ENCODE measurements at places on chromosomes 7 and 10.

GRCh38 chr10:4024027-4024426 lies 239.0 kb upstream of the KLF6 start:
- no peak for DNase-seq

DNA sequence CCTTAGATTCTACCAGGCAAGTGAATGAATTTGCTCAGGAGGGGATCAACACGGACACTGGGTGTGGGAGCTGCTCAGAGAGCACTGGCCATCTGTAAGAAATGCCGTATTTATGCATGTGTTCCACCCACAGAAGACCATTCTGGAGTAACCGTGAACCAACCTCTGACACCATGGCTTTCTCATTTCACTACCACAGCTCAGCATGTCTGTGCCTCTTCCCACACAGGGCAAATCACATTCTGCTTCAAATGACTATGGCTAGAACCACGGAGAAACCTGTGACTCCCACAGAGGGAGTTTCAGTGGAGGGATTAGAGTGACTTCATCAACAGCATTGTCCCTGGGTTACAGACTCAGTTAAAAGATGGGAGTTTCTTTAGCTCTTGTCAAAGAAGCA lies 893.4 kb downstream of the XPNPEP1 start:
- no peak for DNase-seq

- no peak for DNase-seq
Measured at GRCh38 chr10:67471022-67471421, 225.0 kb downstream of the CTNNA3 start.

DNA sequence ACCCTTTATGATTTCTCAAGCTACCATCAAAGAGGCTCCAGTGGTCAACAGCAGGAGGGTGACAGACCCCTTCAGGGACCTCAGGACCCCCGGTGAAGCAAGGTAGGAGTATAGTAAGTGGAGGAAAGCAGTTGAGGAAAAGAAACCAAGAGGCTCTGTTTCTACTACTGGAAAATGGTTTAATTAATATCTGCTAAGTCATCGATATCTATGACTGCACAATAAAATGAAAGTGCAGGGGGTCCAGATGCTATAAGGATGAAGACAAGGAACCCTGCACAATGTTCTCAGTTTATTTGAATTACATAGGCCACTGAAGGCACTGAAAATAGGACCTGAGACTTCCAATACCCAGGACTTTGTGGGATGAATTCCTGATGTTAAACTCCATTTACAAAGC lies 23.7 kb downstream of the AMPH start:
- DNase-seq: no peak

GRCh38 chr7:47914717-47915615 lies 33.3 kb downstream of the PKD1L1 start:
- DNase-seq: no peak

DNA sequence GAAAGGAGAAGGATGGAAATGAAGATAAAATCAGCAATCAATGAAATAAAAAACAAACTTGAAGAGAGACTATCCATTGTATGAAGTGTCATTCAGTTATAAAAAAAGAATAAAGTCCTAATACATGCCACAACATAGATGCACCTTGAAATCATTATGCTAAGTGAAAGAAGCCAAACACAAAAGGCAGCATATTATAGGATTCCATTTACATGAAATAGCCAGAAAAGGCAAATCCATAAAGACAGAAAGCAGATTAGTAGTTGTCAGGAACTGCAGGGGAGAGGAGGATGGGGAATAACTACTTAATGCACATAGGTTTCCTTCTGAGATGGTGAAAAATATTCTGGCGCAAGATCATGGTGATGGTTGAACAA lies 6.6 kb upstream of the PON1 start:
- no peak for DNase-seq

DNA sequence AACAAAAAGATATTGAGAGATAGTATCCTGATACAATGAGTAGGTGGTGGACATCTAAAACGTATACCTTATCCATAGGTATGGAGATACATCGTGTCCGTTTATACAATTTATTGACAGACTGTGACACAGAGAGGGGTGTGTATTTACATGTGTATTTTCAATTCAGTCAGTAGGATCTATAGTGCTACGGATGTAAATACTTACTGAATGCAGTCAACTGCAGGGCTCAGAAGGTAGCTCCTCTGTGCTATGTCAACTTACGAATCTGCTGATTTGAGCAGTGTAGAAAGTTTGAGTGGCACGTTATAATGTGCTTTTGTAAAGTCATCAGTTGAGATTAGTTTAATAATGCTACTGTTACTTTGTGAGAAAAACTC lies 626 bp downstream of the ZNF804B start:
- no peak for DNase-seq

DNA sequence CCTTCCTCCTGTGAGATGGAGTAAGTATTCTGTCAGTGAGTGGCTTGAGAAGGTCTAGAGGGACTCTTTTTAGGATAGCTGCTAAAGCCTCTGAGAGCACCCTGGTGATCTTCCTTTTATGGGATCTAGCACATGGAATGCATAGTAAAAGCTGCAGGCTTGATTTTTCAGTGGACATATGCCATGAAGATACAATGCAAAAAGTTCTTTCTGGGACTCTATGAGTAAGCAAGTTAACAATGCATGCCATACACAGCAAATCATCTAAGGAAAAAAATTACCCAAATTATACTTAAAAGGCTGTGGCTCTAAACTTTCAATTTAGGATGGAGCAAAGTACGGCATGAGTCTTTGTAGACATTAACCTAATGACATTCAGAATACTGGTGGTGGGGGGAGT lies 154.5 kb downstream of the SGMS1 start:
- no peak for DNase-seq

DNA sequence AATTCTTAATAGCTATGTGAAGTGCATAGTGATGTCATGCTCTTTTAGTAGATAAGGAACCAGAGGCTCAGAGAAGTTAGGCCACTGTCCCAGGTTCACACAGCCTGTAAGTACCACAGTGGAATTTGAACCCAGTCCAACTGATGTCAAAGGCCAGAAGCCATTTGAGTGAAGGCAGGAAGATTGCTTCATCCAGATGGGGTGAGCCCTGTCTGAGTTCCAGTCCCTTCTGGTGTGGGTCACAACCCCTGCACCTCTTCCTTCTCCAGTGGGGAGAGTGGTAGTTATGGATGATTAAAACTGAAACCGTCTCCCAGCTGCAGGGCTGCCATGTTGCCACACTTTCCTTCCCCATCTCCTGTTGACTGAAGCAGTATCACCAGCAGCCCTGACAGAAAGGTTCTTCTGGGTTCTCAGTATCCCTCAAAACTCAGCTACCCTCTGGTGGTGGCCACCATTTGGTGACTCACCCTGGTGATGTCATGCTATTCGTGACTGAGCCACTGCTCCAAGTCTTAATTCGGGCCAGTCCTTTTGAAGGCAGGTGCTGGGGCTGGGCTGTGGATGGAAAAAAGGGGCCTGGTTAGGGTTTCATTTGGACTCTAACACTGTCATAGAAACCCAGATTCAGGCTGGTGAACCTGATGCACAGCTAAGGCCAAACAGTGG lies 1.5 kb upstream of the C10orf95 start:
- peak; percentile 86 for DNase-seq

DNA sequence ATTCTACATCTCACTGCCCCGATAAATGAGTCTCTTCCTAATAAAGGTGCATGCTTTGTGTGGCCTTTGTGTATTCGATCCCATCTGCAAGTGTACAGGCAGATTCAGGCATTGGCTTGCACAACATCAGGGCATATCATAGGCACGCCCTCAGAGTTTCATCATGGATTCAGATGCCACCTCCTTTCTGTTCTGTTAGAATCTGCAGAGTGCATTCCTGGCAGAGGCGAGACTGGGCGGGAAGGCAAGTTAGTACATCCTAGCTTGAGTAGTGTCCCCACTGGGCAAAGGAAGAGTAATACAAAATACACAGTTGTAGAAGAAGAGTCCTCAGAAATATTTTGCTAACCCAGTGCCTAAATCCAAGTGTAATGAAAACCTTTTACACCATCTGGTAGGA lies 346.5 kb upstream of the GALNT17 start:
- no peak for DNase-seq

DNA sequence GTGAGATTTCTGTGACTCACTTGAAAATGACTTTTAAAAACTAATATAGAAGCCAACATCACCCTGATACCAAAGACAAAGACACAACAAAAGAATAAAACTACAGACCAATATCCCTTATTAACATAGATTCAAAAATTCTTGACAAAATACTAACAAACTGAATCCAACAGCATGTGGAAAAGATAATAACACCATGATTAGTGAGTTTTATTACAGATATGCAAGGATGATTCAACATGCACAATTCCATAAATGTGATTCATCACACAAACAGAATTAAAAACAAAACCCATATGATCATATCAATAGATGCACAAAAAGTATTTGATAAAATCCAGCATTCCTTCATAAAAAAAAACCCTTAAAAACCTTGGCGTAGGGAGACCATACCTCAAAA lies 6.5 kb downstream of the MGAM start:
- DNase-seq: no peak

- DNase-seq: no peak
Measured at GRCh38 chr10:77214799-77215198, 422.8 kb downstream of the KCNMA1 start.

DNA sequence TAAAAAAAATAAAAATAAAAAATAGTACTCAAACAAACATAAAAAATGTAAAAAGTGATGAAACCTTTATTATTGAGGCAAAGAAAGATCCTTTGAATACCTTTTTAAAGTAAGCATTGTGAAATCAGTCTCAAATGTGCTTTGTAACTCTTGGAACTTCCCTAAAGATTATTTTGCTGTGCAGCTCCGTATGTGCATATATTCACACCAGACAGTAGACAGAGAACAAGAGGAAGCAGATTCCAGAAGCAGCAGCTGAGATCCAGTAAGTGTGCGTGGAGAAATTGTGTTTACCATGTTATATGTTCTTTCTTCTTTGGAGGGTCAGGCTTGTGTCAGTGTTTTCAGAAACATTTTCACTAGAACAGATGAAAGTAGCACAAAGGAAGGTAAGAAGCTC lies 324.9 kb downstream of the AGMO start:
- DNase-seq: no peak

DNA sequence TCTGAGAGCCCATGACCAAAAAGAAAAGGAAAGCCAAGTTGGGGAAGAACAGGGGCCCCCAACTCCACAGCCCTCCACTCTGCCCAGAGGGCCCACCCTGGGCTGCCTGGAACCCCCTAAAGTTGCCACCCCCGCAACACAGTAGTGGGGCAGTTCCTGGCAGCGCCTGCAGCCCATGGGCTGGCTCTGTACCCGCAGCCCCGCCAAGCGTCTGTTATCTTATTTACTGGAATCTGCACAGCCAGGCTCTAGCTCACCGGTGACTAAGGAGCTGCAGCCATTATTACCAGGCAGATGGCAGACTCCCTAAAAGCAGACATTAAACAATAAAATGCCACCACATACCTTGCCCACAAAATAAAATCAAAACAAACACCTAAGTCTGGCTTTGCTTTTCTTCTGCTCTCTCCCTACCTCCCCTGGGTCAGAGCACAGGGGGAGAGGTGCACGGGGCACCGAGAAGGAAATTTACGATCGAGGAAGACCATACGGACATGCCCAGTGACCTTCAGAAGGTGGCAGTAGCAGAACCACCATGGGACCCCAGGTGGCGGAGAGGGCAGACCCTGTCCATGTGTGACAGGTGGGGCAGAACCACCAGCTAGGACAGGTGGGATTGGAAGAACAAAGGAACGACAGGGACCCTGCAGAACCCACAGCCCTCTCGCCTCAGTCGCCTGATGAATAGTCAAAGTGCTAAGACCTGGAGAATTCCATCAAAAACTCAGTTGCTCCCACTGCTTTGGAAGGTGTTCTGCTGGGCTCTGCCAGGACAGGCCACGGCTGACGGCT lies 66.3 kb downstream of the PRKAG2 start:
- DNase-seq: no peak

DNA sequence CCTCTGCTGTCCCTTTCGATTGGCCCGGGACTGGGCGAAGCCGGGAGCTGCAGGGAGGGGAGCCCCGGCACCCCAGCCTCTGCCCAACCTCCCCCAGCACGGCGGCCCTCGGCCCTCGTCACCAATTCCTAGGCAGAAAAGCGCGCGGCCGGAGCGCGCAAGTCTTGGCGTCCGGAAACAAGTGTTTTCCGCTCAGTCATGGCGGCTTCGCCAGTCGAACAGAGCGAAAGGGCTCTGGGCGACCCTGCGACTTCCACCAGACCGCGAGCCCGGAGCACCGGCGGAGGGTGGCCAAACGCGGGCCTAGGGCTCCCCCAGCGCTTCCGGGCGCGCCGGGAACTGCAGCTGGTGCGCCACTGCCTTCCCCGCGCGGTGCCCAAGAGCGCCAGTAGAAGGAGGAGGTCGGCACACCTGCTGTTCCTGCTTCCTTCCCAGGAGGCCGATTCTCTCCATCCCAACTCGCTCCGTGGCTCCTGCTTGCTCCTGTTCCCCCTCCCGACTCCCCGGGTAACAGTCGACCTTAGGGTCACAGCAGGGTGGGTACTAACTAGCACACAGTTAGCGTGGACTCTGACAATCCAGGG lies 729.9 kb downstream of the ZWINT start:
- no peak for DNase-seq

Measured in activated effector memory CD4-positive, alpha-beta T cell treated with anti-CD3 and anti-CD28 coated beads, Interleukin-2, amount 50 U/mL, for 16 hours (primary cell).